ENCODE measurements at places on chromosomes 11 and 22.
A peak's percentile ranks its signal among the peaks of the same experiment; 100 is the strongest.

DNA sequence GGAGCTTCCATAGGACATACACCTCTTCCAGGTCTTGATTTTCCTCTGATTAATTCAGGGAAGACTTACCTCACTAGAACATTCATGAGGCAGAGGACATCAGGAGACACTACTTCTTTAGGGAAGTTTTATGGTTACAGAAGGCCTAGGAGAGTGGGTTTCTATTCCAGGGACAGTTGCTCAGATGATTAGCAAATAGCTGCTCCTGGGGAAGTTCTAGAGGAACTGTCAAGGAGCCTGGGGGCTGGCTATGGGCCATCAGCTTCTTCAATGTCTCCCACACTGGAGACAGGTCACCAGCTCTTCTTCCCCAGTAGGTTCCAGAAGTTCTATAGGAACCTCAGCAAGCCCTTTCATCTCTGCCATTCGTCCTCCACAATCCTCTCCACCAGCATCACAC, 11.5 kb upstream of the OR10A5 start:
- no peak for DNase-seq

GRCh38 chr22:49521787-49522224, 305.9 kb downstream of the BRD1 start:
- DNase-seq, result peak; percentile 58

GRCh38 chr11:76680518-76681425, 10.2 kb upstream of the LRRC32 start:
- peak; percentile 89 for DNase-seq

- no peak for DNase-seq
Observed at GRCh38 chr11:80473562-80473961, 1032.7 kb upstream of the TENM4 start.

- no peak for DNase-seq
Observed at GRCh38 chr11:82907371-82907770, 5.8 kb downstream of the DDIAS start.
